Stimulated activated CD8-positive, alpha-beta memory T cell treated with anti-CD3 and anti-CD28 coated beads, Interleukin-7, amount 100 ng/mL, for 4 hours (primary cell): ENCODE measurements at places on chromosomes 1 and 21.
A peak's percentile ranks its signal among the peaks of the same experiment; 100 is the strongest.

GRCh38 chr1:9721606-9722377 is 70.3 kb downstream of the PIK3CD start:
- peak; percentile 62 for DNase-seq

- no peak for DNase-seq
Measured at GRCh38 chr1:109763646-109764415, at the start of gene EPS8L3. EPS8L3 (minus strand) TSS chr1:109763923; CDS start chr1:109761749, 2,174 bp downstream.

DNA sequence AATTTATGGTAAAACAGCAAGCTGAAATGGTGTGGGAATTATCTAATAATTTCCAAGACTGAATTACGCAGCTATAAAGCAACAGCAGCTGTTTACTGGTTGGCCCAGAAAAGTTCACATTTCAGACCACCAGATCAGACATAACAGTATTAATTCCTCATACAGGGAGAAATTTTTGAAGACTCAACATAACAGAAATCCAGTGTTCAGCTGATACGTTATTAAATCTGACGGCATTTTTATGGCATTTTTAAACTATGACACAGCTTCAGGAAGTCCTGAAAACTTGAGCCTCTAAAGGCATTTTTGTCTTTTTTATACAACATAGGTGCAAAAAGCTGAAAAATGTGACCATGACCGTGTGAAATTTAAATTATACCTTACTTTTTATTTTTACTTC is 91.2 kb downstream of the APP start:
- no peak for DNase-seq

DNA sequence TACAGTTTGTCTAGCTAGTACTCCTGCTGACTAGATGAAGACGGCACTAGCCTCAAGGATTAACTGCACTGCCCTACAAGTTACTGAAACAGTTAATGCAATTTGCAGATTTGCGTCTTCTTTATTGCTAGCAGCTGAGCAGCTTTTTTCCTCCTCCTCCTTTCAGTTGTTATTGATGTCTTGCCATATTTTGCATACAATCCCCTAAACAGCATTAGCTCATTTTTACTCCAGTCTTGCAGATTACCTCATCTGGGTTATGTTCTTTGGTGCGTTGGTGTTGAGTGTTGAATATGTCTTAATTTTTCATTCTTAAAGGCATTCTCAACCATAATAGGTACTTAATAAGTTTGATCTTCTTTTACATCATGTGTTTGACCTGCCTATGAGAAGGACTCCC is 363.4 kb upstream of the LYPLAL1 start:
- no peak for DNase-seq

DNA sequence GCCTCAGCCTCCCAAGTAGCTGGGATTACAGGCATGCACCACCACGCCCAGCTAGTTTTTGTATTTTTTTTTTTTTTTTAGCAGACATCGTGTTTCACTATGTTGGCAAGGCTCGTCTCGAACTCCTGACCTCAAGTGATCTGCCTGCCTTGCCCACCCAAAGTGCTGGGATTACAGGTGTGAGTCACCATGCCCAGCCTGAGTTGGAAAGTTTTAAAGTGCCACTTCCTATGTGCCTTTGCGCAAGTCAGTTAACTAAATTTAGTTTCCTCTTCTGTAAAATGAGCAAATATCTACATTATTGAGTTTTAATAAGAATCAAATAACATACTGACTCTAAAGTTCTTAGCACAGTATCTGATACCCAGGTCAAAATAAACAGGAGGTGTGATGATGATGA is 12.4 kb downstream of the SLC19A2 start:
- no peak for DNase-seq

- no peak for DNase-seq
Measured at GRCh38 chr1:202117898-202118371, 4.8 kb upstream of the GPR37L1 start.

- DNase-seq = no peak
Measured at GRCh38 chr1:201647722-201648065, 108.8 kb downstream of the NAV1 start.

DNA sequence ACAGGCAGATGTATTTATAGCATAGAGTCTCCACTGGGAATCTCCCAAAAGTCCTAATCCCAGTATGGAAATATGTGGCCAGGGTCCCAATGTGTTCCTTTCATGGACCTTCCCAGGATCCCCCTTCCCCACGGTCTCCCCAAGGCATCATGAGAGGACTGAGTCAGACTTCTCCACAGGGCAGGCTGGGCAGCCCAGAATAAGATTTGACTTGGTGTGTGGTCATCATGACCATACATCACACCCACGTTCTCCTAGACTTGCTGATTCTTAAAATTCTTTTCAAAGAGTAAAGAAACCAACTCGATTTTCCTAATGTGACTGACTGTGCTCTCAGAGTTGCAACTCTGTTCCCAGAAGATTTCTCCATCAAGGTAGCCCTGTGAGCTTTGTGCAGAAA is 93.9 kb upstream of the CD34 start:
- no peak for DNase-seq

- DNase-seq = no peak
Measured at GRCh38 chr1:242827538-242827937, 303.0 kb upstream of the PLD5 start.

DNA sequence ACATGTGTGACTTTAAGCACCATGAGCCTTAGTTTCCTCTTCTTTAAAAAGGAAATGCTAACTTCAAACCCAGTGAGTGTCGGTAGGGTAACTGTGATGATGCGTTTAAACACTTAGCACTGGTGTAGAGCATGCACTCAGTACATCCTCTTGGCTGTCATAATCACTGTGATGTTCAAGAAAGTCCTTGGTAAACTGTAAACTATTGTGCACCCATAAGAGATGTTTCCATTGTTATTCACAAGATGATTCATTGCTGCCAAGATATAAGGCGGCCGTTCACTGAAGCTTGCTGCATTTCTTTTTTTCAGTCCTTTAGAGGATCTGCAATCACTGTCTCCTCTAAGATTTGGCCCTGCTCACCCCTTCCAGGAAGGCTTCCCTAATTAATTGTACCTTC is 61.8 kb upstream of the DAB1 start:
- no peak for DNase-seq

- DNase-seq = no peak
Measured at GRCh38 chr1:178798232-178798861, 72.5 kb downstream of the ANGPTL1 start.

GRCh38 chr1:17228619-17229018 is 20.3 kb upstream of the PADI3 start:
- DNase-seq = no peak

DNA sequence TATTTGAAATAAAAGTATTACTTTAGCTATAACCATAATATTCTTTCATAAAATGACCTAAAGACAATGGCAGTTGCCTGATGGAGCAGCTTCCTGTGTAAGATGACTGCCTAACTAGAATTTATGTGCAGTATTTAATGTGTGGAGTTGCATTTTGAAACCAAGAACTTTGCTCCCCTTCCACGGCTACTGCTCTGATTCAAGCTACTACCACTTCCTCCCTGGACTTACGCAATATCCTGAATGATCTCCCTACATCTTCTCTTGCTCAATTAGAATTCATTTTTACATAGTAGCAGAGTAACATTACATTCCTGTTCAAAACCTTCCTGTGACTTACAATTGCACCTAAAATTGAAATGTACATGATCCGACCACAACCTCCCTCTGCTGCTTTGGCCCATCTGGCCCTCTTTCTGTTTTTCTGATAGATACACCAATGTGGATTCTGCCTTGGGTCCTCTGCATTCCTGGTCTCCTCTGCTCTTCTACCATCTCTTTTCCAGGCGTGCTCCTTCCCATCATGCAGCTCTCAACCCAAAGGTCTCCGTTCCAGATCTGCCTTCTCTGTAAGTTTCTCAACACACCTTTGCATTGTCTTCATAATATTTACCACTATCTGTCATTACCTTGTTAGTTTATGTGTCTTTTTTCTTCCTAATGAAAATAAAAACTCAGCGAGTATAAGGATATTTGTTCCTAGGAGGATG is 47.4 kb upstream of the USP25 start:
- no peak for DNase-seq

DNA sequence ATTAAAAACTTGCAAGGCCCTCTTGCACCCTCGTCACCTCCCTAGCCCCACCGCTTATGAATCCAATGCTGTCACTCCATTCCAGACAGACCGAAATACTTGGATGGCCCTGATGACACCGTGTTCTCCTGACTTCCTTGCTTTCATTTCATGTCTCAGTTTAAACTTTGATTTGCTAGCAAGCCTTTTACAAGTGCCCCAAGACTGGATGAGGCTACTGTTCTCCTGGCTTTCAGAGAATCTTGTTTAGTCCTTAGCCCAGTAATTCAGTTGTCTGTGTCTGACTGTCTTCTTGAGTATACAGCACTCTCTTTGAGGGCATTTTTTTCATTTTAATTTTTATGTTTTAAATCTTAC is 824 bp upstream of the IFI44L start:
- no peak for DNase-seq

- DNase-seq = no peak
Measured at GRCh38 chr1:91643431-91643830, 142.8 kb downstream of the CDC7 start.

DNA sequence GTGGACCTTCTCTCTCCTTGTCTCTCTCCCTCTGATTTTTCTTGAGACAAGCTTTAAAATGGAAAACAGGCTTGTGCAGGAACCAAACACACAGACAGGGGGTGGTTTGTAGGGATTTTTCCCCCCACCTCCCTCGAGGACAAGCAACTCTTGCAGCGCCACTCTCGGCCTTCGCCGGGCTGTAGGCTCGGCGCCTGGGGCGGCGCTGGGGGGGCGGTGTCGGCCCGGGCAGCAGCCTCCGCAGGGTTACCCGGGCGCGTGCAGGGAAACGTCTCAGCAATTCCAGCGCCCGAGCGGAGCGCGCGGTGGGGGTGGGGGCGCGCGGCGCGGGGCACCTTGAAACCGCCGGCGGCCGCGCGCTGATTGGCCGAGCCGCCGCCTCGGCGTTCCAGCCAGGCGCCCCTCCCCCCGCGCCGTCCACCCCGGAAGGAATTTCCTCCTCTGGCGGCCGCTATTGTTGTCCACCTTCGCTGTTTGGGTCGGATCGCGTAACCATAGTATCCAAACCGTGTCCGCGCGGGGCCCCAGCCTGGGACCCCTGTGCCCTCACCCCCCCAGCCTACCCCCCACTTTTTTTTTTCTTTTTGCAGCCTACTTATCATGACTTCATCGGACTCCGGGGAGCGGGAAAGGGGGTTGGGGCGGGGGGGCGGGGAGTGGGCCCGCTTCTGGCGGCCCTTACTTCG is 59.8 kb upstream of the ACOT11 start:
- DNase-seq = peak; percentile 71

- no peak for DNase-seq
Measured at GRCh38 chr1:77007675-77008074, 140.4 kb downstream of the ST6GALNAC5 start.

DNA sequence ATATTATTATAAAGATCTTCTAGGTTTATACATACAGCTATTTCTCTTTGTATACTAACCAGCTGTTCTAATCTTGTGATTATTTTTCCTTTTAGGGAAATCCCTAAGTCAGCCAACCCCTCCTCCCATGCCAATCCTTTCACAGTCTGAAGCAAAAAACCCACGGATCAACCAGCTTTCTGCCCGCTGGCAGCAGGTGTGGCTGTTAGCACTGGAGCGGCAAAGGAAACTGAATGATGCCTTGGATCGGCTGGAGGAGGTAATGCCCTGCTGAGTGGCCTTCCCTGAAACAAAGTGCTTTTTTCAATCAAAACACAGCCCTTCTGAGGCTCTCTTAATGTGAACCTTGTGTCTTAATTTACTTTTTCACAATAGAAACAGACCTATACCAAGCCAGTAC is 32.4 kb upstream of the BMP8A start:
- DNase-seq = no peak

GRCh38 chr21:37636152-37636860 is 269.7 kb downstream of the DYRK1A start:
- DNase-seq = no peak

GRCh38 chr1:97489834-97490233 is 431.0 kb downstream of the DPYD start:
- DNase-seq = no peak

GRCh38 chr1:202058001-202058908 is 47.9 kb downstream of the ELF3 start:
- DNase-seq = no peak
